ENCODE measurements at places on chromosomes 4 and X.
A peak's percentile ranks its signal among the peaks of the same experiment; 100 is the strongest.

DNA sequence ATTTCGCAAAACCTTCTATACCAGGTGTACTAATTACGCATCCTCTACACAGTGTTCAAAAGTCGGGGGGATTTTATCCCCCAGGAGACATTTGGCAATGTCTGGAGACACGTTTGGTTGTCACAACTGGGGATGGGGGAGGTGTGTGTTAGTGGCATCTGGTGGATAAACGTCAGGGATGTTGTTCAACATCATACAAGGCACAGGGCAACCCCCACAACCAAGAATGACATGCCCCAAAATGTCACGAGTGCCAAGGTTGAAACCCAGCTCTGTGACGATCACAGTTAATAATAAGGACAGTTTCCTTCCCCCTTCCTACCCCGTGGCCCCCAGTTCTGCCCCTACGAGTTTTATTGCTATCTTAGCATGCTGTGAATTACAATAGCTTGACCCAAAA is 15.9 kb upstream of the SEL1L3 start:
- no peak for DNase-seq

DNA sequence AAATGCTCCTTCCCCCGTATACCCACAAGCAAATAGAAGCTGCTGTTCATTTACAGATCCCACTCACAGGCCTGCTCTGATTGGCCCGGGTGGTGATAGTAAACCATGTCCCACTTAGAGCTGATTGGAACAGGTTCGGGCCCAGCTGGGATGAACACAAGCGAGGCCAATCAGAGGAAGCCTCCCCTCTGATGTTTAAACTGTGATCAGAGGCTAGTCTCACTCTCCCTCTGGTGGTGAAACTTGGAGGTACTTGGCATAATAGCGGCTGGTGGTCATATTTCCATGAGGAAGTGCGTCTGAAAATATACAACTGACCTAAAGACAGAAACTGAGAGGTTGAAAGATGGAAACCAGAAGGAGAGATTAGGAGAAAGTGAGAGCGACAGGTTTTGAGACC is 51.5 kb upstream of the TRPC3 start:
- DNase-seq, result no peak

DNA sequence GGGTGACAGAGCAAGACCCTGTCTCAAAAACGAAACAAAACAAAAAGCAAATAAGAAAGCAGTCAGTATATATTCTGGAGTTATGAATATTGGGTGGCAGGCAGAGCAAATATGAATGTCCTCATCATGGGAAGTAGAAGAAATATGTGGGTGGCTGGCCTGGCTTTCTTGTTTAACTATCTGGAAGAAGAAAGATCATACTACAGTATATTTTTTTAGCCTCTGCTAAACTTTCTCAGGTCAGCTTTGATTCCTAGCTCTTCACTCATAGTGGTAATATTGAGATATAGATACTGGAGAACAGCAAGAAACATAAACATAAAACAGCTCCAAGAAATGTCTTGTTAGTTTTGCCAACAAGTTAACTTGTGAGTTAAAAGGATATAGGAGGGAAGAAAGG is 192.5 kb downstream of the SOWAHB start:
- no peak for DNase-seq

DNA sequence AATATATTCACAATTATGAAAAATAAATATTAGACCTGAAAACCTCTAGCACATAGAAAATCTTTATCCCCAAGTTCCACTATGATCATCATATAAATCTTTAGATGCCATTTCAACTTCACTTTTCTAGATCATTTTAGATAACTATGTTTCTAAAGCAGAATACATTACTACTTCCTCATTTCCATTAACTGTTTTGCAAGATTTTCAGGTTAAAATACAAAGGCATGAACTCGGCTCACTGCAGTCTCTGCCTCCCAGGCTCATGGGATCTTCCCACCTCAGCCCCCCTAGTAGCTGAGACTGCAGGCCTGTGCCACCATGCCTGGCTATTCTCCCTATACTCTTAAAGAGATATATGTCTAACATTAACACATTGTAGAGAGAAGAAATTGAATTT is 1365.9 kb upstream of the AGA start:
- DNase-seq, result no peak

DNA sequence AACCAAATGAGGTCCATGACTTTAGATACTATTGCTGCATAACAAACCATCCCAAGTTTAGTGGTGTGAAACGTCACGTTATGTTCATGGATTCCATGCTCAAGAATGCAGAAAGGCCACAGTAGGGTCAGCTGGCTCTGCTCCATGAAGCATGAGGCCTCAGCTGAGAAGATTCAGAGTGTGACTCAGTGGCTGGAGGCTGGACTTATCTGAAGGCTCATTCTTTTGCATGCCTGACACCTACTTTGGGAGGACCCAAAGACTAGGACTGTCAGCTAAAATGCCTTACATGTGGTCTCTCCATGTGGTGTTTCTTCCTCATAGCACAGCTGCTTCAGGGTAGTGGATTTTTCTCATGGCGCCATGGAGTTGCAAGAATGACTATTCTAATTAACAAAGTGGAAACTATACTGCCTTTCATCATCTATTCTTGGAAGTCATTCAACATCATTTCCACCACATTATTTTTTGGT is 11.5 kb upstream of the CCDC149 start:
- DNase-seq, result no peak

DNA sequence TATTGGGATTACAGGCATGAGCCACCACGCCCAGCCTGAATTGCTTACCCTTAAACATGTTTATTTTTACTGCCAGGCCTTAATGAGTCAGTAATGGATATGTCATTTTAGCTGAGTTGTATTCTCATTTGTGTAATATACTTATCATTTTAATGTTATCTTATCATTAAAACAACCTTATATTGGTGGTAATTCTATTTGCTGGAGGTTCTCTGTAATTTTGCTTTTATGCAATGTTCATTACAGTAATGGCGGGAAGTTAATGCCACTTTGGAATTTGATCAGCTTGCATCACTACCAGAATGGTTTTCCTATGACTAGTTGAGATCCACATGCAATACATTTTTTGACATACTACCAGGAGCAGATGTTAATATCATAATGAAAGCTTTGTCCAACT is 6.3 kb upstream of the PGAM4 start:
- no peak for DNase-seq

- DNase-seq, result no peak
Observed at GRCh38 chr4:176376032-176376614, 56.4 kb downstream of the SPCS3 start.

- DNase-seq, result no peak
Observed at GRCh38 chrX:148811236-148811635, 310.8 kb downstream of the AFF2 start.

DNA sequence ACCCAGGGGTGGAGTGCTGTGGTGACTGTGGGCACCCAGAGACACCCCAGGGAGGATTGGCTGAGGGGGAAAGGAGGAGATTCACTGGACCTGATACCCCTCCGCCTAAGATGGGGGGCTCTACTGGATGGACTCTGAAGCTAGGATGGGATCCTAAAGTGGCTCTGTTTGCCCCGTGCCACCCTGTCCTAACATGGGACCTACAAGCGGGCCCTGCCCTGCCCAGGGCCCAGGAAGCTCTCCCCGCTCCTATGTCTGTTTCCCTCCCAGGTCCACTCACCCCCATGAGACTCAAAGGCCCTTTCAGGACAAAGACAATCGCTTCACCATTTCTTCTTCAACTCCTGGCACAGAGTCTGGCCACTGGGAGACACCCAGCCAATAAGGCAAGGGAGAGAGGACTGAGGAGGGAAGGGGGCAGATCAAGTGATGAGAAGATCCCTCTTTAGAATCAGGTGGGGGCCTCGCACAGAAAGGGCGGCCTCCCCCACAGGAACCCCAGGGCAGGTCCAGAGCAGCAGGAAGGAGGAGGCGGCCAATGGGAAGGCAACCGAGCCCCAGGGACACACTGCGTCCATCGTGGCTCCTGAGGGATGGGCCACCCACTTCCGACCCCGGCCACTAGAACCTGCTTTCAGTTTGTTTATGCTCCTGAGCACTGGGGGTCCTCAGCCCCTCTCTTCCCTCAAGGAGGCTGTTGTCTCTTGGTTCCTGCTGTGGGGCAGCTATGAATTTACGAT is 155.4 kb downstream of the AFAP1 start:
- no peak for DNase-seq

DNA sequence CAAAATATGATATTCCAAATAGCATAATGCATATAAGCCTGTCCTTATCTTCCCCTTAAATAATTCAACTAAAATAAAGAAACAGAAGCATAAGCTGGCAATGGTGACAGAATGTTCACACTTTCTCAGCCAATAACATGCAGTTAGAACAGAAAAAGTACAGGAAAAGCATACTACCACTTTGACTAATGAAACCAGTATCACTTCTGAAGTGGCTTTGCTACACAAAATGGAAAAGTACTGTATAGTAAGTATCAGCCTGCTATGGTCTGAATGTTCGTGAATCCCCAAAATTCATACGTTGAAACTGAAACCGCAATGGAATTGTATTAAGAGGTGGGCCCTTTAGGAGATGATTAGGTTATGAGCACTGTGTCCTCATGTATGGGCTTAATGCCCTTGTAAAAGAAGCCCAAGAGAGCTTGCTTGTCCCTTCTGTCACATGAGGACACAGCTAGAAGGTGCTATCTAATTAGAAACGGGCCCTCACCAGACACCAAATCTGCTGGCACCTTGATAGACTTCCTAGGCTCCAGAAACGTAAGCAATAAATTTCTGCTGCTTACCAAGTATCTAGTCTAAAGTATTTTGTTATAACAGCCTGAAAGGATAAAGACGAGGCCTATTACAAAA is 102.6 kb downstream of the PRDM5 start:
- no peak for DNase-seq

DNA sequence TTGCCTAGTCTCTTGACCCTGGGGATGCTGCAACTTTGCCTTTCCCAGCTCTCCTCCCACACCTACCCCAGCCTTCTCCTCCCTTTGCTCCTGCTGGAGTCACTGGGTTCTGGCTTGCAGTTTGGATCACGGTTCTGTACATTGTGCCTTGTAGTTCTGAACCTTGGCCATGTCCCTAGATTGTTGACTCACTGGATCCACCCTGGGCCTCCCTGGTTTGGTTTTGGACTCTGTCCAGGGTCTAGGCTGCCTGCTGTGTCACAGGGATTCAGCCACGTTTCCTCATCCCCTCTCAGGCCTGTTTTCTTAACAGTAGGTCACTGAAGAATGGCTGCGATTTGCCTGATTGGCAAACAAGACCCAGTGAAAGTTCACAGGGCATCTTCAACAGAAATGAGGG is 11.5 kb upstream of the GABRE start:
- DNase-seq, result peak; percentile 45

DNA sequence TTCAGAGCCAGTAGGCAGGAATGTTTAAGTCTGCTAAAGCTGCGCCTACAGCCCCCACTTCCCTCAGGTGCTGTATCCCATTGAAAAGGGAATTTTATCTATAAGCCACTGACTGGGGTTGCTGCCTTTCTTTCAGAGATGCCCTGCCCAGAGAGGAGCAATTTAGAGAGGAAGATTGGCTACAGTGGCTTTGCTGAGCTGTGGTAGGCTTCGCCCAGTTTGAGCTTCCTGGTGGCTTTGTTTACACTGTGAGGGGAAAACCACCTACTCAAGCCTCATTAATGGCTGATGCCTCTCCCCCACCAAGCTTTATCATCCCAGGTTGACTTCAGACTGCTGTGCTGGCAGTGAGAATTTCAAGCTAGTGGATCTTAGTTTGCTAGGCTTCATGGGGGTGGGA is 67.7 kb upstream of the PRDM5 start:
- no peak for DNase-seq

- DNase-seq, result no peak
Observed at GRCh38 chr4:188780686-188781085, 641.4 kb downstream of the TRIML1 start.

DNA sequence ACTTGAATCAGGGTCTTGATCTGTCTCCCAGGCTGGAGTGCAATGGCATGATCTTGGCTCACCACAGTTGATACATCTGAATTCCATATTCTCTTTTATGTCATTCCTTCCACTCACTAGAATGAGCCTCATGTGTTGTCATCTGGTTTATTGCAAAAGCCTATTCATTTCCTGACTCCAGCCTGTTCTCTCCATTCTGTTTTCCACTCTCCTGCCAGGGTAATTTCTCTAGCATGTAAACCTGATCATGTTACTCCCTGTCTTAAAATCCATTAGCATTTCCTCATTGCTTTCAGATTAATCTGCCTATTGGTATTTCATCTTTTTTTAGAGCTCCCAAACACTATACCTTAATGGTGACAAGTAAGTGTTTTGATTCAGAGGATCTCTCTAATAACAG is 4.3 kb upstream of the DDX60L start:
- no peak for DNase-seq
